ENCODE measurements at places on chromosomes 11 and 22.

DNA sequence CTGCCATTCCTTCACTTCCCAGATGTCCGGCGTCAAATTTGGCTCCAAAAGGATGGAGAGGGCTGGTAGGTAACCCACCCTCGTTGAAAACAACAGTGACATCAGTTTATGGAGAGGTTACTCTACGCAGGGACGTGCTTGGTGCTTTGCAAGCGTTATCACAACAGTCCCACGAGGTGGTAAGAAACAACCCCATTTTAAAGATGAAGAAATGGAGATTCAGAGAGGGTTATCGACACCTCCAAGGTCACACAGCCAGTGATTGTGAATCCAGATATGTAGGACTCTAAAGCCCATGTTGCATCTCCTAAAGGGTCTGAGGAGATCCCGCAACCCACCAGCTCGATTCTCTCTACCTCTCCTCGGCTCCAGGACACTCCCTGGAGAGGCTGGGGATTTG is 773 bp downstream of the MIAT start:
- no peak for DNase-seq

GRCh38 chr22:30266445-30267381 is at the start of gene OSM:
Gene OSM (minus strand): TSS chr22:30266851. CDS start chr22:30266799, 52 bp downstream.
- peak; percentile 35 for DNase-seq

DNA sequence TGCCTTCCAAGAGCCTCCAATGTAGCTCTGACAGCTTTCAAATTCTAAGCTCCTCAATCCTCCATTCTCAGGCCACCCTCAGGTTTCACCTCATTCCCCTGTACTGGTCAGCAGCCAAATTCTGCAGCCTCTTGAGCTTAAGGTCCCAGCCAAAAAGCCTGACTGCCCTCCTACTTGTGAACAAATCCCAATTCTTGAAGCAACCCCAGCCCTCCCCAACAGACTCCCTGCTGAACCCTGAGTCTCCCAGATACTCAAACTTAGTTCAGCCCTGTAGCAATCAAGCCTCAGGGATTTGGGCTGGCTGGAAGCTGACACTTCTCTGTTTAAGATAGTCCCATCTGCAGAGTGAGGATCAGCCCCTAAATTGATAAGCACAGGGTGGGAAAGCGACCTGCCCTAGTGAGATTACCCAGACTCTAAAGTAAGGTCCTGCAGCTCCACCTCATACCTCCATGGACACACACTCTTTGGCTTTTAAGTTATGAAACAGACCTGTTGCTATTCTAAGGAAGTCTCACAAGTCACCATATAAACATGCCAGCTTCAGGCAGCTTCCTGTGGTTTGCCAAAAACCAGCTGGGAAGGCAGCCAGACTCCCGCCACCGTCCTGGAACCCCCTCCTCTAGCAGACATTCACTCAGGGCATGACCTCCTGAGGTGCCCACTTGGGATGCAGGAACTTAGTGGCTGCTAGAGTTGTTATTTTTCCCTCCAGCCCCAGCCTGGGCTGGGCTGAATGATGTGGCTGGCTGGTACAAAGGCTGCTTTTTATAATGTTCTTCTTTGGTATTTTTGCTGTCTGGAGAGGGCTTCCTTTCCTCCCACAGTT is 82.5 kb upstream of the PICALM start:
- no peak for DNase-seq

- DNase-seq, result no peak
These were observed 27.8 kb downstream of the P4HA3 start for GRCh38 chr11:74283580-74284180.

GRCh38 chr11:933142-933851 is 7.6 kb downstream of the AP2A2 start:
- no peak for DNase-seq

All from stimulated activated CD4-positive, alpha-beta T cell treated with anti-CD3 and anti-CD28 coated beads, Interleukin-1b, Interleukin-23, amount 100 ng/mL, for 1 hour (primary cell).